ENCODE measurements at places on chromosomes 1 and 21. TPM values are rescaled to one million over a fixed set of nuclear protein-coding genes. Genes with fewer than 3 reads are reported as not detected.

The HCN3 gene
- total RNA-seq, result 3.4 TPM

The TNFRSF4 gene
- 44.1 TPM for total RNA-seq

The CFAP45 gene
- total RNA-seq, result 0.37 TPM

The HPCAL4 gene
- total RNA-seq, result 2.0 TPM

DNA sequence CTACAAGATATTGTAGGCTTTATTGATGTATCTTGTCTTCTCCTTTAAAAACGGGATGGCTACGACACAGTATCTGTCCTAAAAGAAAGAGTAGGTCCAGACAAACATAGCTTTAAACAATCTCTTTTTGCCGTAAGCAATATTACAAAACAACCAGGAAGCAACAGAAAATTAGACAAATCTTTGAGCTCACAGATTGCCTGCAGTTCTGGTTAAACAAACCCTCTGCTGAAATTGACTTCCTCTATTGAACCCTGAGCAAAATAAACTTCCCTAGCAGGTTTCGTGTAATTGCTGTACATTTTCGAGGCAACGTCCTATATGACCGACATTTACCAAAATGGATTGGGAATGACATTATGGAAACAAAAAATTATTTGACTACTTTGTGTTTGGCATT, 50.6 kb downstream of the CHML start:
- no peak for DNase-seq

GRCh38 chr21:19712441-19712840, 1285.8 kb upstream of the NCAM2 start:
- no peak for DNase-seq

DNA sequence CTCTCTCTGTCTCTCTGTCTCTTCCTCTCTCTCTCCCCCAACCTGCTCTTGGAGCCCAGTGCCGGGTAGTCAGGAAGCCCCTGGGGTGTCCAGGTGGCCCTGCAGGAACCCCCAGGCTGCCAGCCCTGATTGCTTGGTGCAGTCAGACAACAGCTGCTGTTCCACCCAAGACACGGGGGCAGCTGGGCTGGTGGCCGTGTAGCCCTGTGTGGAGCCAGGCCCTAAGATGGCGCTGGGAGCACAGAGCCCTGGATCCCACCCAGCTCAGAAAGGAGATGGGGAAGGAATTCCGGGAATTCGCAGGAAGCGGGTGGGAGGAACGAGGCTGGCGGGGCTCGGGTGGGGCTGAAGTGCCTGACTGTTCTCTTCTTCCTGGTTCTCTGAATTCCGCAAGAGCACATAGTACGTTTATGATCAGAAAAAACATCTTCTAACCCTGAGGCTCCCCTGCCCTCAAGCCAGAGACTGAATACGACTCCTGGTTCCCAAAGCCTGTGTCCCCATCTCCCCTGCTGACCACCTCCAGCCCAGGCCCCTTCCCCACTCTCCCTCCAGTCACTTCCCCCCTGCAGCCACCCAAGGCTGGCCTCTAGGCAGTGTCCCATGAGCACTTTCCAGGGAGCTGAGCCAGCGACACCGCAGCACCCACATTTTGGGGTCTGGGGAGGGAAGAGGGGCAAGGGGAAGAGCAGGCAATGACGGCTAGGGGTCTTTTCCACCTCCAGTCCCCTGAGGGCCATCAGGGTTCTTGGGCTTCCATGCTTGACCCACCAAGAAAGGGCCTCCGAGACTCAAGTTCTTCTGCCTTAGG, 55.0 kb downstream of the WNT9A start:
- DNase-seq, result no peak

GRCh38 chr1:197715806-197716205, 59.5 kb downstream of the DENND1B start:
- DNase-seq, result no peak

GRCh38 chr1:117015724-117016123, 14.2 kb downstream of the CD101 start:
- no peak for DNase-seq

- DNase-seq, result no peak
Measured at GRCh38 chr1:210291786-210292230, 36.9 kb upstream of the HHAT start.

GRCh38 chr1:2826736-2827292, 25.3 kb upstream of the TTC34 start:
- no peak for DNase-seq

- DNase-seq, result no peak
Measured at GRCh38 chr1:150576794-150577556, 2.4 kb downstream of the MCL1 start.
